Activated T-cell treated with anti-CD3 and anti-CD28 coated beads for 4 hours (primary cell): ENCODE measurements at places on chromosomes 6 and 20.

- DNase-seq: no peak
Measured at GRCh38 chr20:57509665-57510237, 15.2 kb downstream of the CTCFL start.

DNA sequence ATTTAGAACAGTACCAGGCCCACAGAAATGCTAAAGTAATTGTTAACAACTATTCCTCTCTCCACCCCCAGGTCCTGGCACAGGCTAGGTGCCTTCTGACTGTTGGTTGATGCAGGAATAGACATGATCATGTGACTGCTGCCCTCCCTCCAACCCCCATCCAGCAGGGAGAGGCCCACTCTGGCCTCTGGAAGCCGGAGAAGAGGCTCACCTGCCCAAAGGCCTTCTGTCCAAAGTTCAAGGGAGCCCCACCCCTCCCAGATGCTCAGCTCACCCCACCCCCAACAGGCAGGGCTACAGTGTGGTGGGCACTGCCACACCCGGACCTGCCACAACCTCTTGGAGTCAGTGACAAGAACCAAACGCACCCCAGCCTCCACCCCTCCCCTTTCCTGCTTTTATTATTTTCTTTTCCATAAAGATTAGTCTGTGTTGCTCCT lies 26.9 kb upstream of the FOXP4 start:
- no peak for DNase-seq

DNA sequence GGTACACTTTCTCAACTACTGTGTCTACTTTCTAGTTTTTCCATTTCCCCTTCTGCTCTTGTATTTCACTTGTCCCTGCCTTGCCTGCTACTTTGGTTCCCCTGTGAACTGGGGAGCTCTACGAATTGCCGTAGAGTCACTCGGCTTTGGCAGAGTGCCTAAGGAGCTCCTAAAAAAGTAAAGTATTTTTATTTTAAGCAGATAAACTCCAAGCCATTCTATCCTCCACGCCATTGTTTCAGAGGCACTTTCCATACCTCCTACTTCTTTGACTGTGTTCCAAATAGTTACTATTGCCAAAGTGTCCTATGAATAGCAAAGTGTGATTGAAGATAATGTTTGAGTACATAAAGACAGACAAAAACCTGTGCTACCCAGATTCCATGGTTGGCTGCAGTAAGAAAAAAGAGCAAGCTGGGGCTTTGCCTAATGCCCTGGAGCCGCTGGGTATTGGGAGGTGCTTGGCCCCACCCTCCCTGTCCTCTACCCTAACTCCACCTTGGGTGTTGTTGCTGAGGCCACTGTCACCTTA lies 5.1 kb upstream of the MBOAT1 start:
- DNase-seq: no peak

- DNase-seq: no peak
Measured at GRCh38 chr6:26184367-26184891, 97.2 kb downstream of the HFE start.

GRCh38 chr6:147947521-147947920 lies 395.1 kb upstream of the SASH1 start:
- DNase-seq: no peak

DNA sequence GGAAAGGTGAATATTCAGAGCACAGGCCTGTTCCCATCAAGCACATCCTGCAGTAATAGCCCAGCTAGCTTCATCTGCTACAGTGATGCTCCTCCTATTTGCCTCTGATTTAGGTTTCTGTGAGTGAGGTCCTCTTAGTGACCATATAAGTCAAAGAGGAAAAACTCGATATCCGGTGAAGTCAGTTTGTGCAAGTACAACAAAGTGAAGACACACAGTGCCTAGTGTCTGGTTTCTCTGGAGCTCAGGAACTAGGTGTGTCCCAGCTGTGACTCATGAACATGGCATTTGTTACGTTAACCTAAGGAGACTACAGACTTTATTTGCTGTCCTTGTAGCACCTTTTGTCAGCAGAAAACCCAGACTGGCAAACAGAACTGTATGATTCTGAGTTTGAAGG lies 33.9 kb downstream of the EDN1 start:
- DNase-seq: no peak

- no peak for DNase-seq
Measured at GRCh38 chr6:52649536-52650160, 21.3 kb upstream of the TMEM14A start.

GRCh38 chr6:57089265-57089664 lies 723 bp upstream of the ZNF451 start:
- DNase-seq: no peak

- no peak for DNase-seq
Measured at GRCh38 chr20:43919686-43920403, 5.2 kb downstream of the TOX2 start.

DNA sequence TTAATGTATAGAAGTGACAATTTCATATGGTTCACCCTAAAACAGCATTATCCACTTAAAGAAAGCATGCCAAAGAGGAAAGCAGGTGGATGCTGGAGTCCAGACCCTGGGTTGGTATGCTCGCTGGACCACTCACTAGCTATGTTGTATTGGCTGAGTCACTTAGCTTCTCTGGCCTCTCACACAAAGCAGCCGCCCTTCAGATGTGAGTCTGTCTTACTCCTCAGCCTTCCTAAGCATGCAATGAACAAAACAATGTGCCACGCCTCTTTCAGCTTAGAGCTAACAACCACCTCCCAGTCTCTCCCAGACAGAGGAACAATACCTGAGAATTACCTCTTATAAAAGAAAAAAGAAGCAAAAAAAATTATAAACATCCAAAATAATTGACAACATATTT lies 29.4 kb downstream of the SIM1 start:
- DNase-seq: no peak

DNA sequence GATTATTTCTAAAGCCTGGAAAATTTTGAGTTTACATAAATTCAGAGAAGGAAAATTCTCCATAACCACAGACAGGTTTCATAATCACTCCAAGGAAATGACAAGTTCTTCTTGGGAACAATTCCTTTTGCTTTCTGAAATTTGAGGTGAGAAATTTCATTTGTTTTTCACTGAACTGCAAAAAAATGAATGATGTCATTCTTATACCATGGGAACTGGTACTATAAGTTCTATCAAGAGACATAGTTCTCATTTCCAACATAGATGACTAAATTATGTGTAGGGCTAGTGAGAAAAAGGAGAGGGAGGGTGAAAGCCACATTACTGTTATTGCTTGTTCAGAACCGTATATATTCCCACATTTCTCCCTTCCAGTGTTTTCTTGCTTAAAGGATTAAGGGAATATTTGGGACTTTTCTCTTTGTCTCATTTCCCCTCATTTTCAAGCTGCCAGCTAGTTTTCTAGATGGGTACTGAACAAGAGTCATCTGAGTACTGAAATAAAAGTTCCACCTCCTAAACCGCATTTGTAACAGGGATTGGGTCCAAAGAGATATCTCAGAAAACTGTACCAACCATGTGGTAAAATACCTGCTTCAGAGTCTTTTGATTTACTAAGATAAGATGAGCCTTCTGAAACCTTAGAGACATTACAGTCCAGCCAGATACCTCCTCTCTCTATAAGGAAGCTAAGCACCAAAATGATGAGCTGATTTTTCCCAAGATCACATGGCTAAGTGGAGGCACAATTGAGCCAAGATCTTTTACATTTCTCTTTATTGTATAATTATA lies 144.3 kb upstream of the PRDM1 start:
- DNase-seq: no peak

- DNase-seq: no peak
Measured at GRCh38 chr20:44024820-44025580, 110.3 kb downstream of the TOX2 start.

DNA sequence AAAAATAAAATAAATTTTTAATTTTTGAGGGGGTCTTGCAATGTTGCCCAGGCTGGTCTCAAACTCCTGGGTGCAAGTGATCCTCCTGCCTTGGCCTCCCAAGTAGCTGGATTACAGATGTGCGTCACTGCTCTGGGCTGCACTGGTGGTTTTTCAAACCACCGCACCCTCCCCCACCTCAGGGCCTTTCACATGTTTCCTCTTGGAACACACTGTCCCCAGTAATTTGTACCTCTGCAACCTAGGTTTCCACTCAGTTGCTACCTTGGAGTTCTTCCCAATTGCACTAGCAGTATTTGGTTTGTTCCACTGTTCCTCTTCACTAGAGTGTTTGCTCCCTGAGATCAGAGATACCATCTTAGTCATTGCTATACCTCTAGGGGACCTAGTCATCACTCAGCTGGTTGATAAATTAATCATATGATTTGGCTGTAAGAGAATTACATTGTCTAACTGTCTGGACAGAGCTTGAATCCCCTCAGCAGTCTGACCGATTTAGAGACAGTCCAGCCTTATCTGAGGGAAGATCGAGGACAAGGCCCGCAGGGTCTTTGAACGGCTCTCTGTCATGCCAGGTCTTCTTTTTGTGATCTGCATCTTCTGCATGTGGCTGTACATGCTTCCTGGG lies 32.0 kb downstream of the CEP43 start:
- no peak for DNase-seq

- DNase-seq: no peak
Measured at GRCh38 chr6:71123051-71123450, 165.6 kb upstream of the OGFRL1 start.

DNA sequence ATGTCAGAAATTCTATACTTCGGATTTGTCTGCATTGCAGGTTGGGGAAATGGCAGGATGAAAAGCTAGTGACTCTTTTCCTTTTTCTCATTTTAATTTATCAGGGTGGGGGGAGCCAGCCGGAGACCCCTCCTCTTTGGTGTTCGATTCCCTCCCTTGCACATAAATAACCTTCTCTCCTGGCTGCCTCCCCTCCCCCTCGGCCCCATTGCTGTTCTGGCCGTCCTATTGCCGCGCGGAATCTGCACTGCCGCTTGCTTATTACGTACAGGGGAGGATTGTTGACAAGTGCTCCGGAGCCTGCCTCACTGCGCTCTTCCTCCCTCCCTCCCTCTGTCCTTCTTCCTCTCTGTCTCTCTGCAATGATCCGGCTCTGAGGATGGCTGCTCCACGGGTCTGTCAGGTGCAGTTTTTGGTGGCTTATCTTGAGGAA lies 154.7 kb downstream of the JARID2 start:
- DNase-seq: no peak

- DNase-seq: no peak
Measured at GRCh38 chr6:157954150-157955117, 27.2 kb upstream of the SYNJ2 start.

GRCh38 chr6:26268659-26269402 lies 96.2 kb upstream of the BTN3A2 start:
- no peak for DNase-seq

- no peak for DNase-seq
Measured at GRCh38 chr6:158622545-158623190, 21.9 kb downstream of the DYNLT1 start.

- peak; percentile 56 for DNase-seq
Measured at GRCh38 chr20:13546497-13547131, 92.1 kb downstream of the TASP1 start.

- no peak for DNase-seq
Measured at GRCh38 chr20:39897781-39898466, 791.1 kb downstream of the MAFB start.

GRCh38 chr6:39319621-39320362 lies 2.7 kb downstream of the KCNK16 start:
- DNase-seq: no peak

DNA sequence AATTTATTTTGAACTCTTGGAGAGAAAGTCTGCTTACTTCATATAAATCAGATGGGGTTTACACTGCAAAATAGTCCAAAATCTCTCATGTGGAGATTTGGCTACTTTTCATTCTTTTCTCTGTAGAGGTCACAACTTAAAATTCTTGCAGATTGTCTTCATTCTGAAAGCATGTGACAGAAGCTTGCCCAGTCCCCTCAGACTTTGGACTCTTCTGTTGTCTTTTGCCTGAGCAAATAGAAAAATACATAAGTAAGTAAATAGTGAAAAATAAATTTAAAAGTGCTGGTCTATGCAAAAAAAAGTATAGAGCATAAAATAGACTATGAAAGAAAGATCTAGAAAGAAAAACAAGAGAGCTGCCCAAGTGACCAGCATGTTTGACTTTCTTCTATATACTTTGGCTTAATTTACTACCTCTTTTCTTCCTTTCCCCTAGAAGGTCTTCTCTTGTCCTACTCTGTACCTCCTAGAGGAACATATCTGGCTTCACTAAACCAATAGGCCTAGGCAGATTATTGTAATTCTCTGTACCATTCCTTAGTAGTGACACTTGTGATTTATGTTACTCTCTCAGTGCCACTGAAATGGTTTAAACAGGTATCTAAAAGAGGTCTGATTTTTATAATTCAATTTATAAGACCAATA lies 260.9 kb downstream of the TENT5A start:
- DNase-seq: no peak

DNA sequence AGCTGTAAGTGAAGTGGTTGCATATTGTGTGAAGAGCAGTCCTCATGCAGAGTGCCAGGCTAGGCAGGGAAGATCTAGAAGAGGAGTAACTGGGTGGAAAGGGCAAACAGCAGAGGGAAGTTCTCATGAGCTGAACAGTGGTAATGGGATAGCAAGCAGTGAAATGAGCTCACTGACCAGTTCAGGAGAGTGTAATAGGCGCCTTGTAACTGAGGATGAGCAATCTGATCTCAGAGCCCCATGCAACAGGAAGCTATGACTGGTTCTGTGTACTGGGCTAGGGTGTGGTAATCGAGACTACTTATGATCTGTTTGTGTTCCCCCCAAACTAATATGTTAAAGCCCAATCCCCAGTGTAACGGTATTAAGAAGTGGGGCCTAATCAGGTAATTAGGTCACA lies 98.6 kb downstream of the RFX6 start:
- no peak for DNase-seq

- no peak for DNase-seq
Measured at GRCh38 chr6:19759117-19759880, 77.9 kb upstream of the ID4 start.

DNA sequence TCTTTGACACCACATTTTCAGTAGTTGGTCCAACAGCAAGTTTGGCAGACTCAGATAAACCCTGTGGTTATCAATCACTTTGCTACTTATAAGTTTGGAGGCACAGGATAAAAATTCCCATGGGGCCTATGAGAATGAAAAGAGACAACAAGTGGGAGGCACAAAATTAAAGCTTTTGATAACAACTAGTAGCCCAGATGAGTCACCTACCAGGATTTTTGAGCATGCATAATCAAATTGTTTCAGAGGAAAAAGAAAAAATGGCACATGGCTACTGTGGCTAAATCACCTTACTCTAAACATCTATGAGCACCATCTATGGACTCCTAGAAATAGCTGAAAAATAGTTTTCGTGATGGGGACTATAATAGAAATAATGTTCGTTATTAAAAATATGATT lies 40.8 kb upstream of the BMP5 start:
- no peak for DNase-seq

GRCh38 chr6:37242429-37243052 lies 15.0 kb upstream of the TBC1D22B start:
- no peak for DNase-seq

GRCh38 chr6:24646771-24647170 lies 780 bp upstream of the KIAA0319 start:
- no peak for DNase-seq
